Astrocyte (in vitro differentiated cells and primary cell): ENCODE measurements at places on chromosomes 3 and 15.

DNA sequence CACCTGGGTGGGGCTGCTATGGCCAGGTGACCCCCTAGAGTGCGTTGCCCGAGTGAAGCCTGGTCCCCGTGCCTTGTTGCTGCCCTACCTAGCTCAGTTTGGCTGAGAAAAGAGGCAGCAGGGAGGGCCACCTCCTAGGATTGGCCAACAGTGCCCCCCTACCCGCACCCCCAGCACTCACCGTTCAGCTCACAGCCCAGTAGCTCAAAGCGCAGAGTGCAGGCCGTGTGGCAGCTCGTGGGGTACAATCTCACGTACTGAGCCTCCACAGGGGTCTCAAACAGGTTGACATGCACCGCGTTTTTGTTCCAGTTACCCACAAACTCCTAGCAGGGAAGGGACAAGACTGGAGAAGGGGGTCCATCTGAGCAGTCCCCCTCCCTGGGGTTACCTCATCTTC, 7.6 kb downstream of the MFGE8 start:
- H3K4me3 ChIP-seq, result no peak overlapping the region
- no peaks in the 10 kb centered on the region for H3K27me3 ChIP-seq
- H3K27ac ChIP-seq, result no peak overlapping the region

- H3K4me3 ChIP-seq, result peak overlapping the region; percentile 95
- H3K36me3 ChIP-seq, result no peaks in the 10 kb centered on the region
- peak overlapping the region; percentile 84 for H3K27ac ChIP-seq
- DNase-seq, result peak; percentile 4
Measured at GRCh38 chr3:111069974-111070771, 1.4 kb upstream of the NECTIN3 start.

DNA sequence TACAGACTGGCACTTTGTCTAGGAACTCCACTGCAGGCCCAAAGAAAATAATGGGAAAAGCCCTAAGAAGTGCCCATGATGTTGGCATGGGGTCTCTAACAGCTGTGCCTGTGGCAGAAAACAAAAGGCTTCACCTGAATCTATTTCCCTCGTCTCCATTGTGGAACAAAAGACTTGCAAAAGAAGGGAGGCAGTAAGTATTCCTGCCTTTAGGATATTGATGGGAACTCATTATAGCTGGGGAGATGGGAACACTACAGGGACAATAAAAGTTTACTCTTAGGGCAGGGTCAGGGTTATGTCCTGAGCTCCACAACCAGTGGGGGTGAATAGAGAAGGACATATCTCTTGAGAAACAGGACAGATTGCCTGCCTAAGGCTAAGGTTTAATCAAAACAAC, 930.6 kb upstream of the EPHA6 start:
- no peak for DNase-seq
- no peak overlapping the region for H3K27ac ChIP-seq
- no peaks in the 10 kb centered on the region for H3K4me1 ChIP-seq
- no peaks in the 10 kb centered on the region for H3K27me3 ChIP-seq

- H3K27me3 ChIP-seq, result no peaks in the 10 kb centered on the region
- H3K27ac ChIP-seq, result no peak overlapping the region
- DNase-seq, result no peak
Measured at GRCh38 chr3:113268942-113269341, 57.6 kb downstream of the BOC start.

DNA sequence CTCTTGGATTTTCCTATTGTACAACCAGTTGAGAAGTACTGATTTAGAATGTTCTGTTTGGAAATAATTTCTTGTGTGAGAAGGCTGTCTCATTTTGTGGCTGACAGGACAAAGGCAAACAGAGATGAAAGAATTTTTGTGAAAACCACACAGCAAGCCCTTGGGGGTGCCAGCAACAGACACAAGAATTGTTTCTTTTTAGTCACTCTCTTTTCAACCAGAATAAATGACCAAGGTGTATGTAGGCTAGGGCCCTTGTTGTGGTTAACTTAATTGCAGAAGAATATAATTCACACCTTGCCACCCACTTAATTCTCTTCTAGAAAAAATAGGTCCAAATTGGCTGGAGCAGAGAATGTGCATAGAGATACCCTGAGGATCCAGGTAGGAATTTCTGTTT, 329.4 kb upstream of the TBC1D5 start:
- peak; percentile 28 for DNase-seq
- H3K36me3 ChIP-seq, result no peaks in the 10 kb centered on the region
- H3K4me3 ChIP-seq, result no peak overlapping the region
- no peak overlapping the region for H3K27ac ChIP-seq
- H3K4me1 ChIP-seq, result no peaks in the 10 kb centered on the region

- peaks cover 4% of the 10 kb centered on the region for H3K36me3 ChIP-seq
- peak; percentile 23 for DNase-seq
- no peak overlapping the region for H3K27ac ChIP-seq
- no peaks in the 10 kb centered on the region for H3K27me3 ChIP-seq
- H3K4me3 ChIP-seq, result no peak overlapping the region
Measured at GRCh38 chr3:123724306-123724705, 139.5 kb upstream of the HACD2 start.

DNA sequence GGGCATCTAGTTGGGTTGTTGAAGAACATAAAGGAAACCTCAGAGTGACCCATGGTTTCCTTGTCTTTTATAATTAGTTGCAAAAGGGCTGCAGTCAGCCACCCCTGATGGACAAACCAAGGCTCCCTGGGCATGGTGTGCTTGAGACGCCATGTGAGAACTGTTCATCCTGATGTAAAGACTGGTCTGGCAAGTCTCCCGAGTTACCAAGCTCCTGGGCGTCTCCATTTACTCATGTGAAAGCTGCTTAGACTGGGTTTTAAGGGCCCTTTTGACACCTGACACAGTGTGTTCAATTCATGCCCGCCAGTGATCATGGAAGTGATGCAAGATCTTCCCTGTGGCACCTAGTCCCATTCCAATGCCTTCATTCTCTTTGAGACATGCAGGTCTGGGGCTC, 49.4 kb downstream of the GRK7 start:
- H3K4me3 ChIP-seq, result no peak overlapping the region
- no peak for DNase-seq
- peaks cover 2% of the 10 kb centered on the region for H3K27me3 ChIP-seq
- no peaks in the 10 kb centered on the region for H3K4me1 ChIP-seq
- no peaks in the 10 kb centered on the region for H3K36me3 ChIP-seq
